Activated T-helper 17 cell treated with anti-CD3 and anti-CD28 coated beads, Interleukin-2, amount 50 U/mL, for 72 hours (primary cell): ENCODE measurements at places on chromosomes 5 and 9. TPM values are rescaled to one million over a fixed set of nuclear protein-coding genes. Genes with fewer than 3 reads are reported as not detected.
A peak's percentile ranks its signal among the peaks of the same experiment; 100 is the strongest.

GRCh38 chr5:178993236-178993765, 1.8 kb downstream of the GRM6 start:
- no peak for ATAC-seq

- no peak for ATAC-seq
Observed at GRCh38 chr9:93677641-93678136, 101.3 kb downstream of the PHF2 start.

DNA sequence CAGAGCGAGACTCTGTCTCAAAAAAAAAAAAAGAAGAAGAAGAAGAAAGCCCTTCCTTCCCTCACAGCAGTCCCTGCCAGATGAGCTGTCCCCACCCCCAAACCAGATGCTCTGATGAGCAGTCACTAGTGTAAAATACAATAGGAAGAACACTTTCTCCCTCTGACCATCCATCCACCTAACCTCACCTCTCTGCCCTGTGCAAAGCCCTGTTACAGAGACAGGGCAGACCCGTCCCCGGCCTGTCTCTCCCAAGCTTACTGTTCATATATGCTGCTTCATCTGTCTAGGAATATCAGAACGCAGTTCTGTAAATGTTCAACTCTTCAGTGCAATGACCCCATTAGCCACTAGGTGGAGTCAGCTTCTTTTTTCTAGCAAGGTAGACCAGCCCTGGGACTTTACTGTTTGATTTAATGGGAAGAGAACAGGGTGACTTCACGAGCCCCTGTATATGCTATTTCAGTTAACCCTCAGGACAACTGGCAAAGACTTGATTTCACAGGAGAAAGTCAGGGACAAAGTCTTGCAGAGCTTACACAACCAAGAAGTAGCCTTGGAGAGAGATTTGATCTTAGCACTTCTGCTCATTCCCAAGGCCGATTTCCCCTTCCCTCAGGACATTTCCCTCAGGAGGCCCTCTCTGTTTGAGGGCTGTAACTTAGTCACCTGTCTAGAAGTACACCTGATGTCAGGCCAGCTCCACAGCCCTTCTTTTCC, 14.9 kb upstream of the FGFR4 start:
- ATAC-seq: peak; percentile 76

- no peak for ATAC-seq
Observed at GRCh38 chr5:144313147-144313726, 142.6 kb downstream of the KCTD16 start.

- no peak for ATAC-seq
Observed at GRCh38 chr5:15474143-15474719, 25.7 kb upstream of the FBXL7 start.

Gene SLC36A3
- not detected for total RNA-seq

Gene HAVCR2
- total RNA-seq: 35.4 TPM

Gene LCN1
- not detected for total RNA-seq

Gene CER1
- total RNA-seq: not detected

GRCh38 chr5:157486221-157486681, 26.2 kb downstream of the NIPAL4 start:
- ATAC-seq: no peak

GRCh38 chr5:172953776-172954675, 5.2 kb upstream of the RPL26L1 start:
- no peak for ATAC-seq

GRCh38 chr9:127075624-127076372, 46.6 kb downstream of the ANGPTL2 start:
- ATAC-seq: no peak

Gene SPINK9
- total RNA-seq: not detected

- ATAC-seq: peak; percentile 49
Observed at GRCh38 chr5:35815089-35815936, 41.4 kb upstream of the IL7R start.

- no peak for ATAC-seq
Observed at GRCh38 chr9:16001856-16002255, 449.0 kb downstream of the CCDC171 start.

Gene PCDHAC1
- not detected for total RNA-seq

- ATAC-seq: no peak
Observed at GRCh38 chr5:108481355-108481931, 99.5 kb upstream of the FBXL17 start.

GRCh38 chr9:134724202-134724911, 82.8 kb downstream of the COL5A1 start:
- no peak for ATAC-seq

DNA sequence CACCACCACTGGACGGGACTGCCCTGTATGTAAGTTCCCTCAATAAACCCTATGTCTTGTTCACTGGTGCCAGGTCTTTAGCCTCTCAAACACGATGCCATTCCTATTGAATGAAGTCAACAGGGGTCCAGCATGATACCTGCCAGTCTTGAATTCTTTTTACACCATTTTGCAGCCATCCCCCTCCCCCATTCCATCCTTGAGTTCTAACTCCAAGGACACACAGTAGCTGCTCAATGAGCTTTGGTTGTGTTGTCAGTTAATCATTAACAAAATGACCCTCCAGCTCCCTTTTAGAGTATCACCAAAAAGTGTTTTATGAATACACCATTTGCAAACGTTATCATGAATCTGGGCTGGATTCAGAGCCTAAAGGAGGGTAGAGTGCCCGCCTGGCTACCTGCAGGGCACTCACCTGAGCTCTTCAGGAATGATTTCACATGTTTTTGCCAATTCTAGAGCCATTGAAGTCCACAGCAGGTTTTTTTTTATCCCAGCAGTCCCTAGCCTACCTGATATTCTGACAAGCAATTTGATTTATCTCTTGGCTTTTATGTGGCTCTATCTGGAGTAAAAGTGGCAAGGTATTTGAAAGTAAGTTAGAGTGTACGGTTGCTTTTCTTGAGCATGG, 271.8 kb downstream of the SMARCA2 start:
- no peak for ATAC-seq

DNA sequence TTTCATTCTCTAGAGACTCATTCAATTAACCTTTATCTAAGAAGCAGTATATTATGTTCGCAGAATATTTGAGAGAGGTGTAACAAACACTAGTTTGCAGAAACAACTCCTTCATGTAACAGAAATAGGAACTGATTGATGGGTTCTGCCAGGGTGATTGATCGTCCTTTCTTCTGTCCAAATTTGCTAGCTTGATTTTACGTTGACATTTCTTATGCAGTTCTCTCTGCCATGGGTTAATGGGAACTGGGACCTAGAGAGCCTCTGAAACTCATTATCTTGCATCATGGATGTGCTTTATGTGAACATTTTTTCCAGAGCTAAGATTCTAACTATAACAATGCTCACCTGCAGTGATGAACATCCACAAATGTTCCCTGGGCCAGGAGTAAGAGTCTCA, 107.0 kb downstream of the SLC24A2 start:
- no peak for ATAC-seq

Gene IFNK
- total RNA-seq: not detected

Gene LCN2
- not detected for total RNA-seq

- ATAC-seq: no peak
Observed at GRCh38 chr5:3601061-3601710, 5.6 kb downstream of the IRX1 start.

GRCh38 chr5:322281-322941, 897 bp downstream of the AHRR start:
- peak; percentile 35 for ATAC-seq

DNA sequence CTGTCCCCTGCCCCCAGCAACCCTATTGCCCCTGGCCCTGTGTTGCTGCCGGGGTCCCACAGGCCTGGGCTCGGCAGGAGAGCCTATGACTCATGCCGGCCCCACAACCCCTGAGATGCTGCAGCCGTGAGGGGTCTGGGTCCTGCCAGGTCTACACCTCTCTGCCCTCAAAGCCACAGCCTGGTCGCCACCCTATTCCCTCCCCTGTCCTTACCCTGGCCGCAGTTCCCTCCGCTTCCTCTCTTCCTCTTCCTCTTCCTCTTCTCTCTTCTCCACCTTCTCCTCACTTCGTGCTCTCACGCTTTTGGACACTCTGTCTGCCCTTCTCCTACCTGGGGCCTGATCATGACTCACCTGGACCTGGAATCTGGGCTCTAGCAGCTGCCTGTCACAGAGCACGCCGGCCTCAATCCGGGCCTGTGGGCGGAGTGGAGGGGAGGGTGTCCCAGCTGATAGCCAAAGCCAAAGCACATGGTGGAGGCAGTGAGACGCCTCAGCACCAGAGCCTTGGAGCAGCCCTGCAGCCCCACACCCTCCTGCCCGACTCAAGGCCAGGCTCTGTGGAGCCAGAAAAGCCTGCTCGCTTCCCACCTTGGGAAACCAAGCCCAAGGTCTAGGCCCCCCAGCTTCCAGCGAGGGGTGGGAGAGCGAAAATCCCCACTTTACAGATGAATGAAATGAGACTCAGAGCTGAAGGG, 26.8 kb upstream of the CSF1R start:
- ATAC-seq: no peak

Gene FCN2
- not detected for total RNA-seq

Gene KLF4
- total RNA-seq: 0.48 TPM

DNA sequence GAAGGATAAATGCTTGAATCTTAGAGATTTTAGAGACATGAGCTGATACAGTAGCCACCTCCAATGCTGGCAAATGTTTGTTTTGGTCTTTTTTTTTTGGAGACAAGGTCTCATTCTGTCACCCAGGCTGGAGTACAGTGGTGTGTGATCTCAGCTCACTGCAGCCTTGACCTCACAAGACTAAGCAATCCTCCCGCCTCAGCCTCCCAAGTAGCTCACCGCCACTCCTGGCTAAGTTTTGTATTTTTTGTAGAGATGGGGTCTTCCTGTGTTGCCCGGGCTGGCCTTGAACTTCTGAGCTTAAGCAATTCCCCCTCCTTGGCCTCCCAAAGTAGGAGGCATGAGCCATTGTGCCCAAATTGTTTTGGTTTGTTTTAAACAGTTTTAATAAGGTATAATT, 6.8 kb upstream of the DOLPP1 start:
- no peak for ATAC-seq

Gene PIP5K1B
- 0.17 TPM for total RNA-seq

Gene SLC34A3
- not detected for total RNA-seq

Gene POMT1
- 73.7 TPM for total RNA-seq

Gene OR1L8
- not detected for total RNA-seq

GRCh38 chr5:6745706-6746222, 32.5 kb downstream of the TENT4A start:
- ATAC-seq: peak; percentile 65

DNA sequence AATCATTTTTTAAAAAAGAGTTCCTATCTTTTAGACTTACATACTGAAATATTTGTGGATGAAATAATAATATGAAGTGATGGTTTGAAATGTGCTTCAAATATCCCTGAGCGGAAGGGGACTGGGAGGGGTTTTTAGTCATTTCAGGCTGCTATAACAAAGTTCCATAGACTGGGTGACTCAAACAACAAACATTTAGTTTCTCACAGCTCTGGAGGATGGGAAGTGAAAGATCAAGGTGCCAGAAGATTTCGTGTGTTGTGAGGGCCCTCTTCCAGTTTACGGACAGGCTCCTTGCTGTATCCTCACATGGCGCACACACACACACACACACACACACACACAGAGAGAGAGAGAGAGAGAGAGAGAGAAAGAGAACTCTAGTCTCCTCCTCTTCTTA, 27.1 kb upstream of the TEX10 start:
- ATAC-seq: no peak

Gene CFAP77
- not detected for total RNA-seq

Gene SMIM33
- total RNA-seq: 0.54 TPM

DNA sequence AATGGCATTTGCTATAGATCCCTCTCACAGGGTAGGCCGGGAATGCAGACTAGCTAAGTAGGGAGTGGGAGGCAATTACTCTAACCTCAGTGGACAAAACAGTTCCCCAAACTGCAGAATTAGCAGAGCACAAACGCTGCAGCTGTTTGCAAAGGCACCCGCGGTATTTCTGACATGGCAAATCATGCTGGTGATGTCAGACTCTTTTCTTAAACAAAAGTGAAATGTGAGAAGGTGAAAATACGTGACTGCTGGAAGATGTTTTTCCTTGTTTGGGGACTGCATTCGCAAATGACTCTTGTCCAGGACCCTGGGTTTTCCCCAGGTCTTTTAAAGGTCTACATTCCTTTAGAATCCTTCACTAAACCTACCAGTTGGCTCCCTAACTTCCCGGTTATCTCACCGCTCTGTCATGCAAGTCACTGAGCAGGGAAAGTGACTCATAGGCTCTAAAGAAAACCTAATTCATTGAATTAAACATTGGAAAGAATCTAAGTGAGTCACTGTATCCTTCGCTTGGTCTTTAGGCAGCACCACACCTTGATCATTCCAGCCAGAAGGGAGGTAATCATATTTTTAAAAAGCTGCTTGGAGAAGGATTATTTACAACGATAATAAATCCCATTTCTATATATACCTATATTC, 91.5 kb upstream of the DNAH5 start:
- ATAC-seq: peak; percentile 19

DNA sequence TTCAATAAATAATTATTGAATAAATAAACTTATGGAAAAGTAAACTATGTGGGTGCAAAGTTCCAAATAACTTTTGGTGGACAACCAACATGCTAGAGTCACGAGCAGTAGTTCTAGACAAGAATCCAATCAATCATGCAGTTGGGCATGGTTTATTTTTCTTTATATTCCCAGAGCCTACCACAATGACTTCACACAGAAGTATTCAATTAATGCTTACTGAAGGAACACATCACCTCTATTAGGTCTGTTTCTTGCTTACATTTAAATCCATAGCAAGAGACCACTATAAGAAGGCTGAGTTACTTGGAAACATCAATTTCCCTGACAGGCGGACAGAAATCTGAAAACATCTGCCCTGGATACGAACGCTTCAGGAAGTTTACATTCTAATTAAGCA, 214.2 kb downstream of the TMEM232 start:
- no peak for ATAC-seq

Gene SV2C
- total RNA-seq: 0.45 TPM

GRCh38 chr9:75483636-75484035, 395.3 kb downstream of the OSTF1 start:
- no peak for ATAC-seq

GRCh38 chr9:91303741-91304415, 57.8 kb downstream of the AUH start:
- ATAC-seq: no peak

GRCh38 chr5:96794757-96795156, 13.0 kb downstream of the ERAP1 start:
- ATAC-seq: peak; percentile 95

DNA sequence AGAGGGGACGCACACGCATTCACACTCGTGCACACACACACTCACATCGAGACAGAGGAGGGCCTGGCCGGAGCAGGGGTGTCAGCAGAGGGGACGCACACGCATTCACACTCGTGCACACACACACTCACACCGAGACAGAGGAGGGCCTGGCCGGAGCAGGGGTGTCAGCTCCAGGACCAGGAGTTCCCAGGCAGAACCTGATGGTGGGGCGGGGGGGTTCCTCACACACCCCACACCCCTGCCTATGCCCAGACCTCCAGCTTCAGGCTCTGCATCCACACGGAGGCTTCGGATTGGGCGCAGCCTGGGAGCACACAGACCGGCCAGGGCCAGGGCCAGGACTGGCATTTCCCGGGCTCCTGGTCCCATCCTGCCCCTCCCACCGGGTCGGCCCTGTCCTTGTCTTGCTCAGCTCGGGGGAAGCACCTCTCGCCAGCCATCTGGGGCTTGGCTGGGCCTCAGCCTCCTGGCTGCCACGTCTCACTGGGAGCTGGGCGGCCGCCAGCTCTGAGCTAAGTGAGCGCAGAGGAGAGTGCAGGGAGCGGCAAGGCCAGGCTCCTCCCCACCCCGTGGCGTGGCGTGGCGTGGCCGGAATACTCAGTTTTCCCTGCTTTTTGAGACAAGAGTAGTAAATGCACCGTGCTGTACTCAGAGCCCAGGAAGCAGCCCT, 31.3 kb downstream of the ADAMTS2 start:
- ATAC-seq: no peak

Gene PAEP
- total RNA-seq: not detected

GRCh38 chr9:81489046-81489445, 200.3 kb downstream of the TLE1 start:
- ATAC-seq: no peak

Gene RMI1
- total RNA-seq: 17.6 TPM

Gene CCDC192
- not detected for total RNA-seq

Gene OTP
- total RNA-seq: not detected
